Stimulated activated CD8-positive, alpha-beta memory T cell treated with anti-CD3 and anti-CD28 coated beads, Interleukin-4, amount 100 ng/mL, for 1 hour (primary cell): ENCODE measurements at places on chromosomes 5 and 9.

- no peak for DNase-seq
Observed at GRCh38 chr5:54234304-54234933, 76.0 kb downstream of the ARL15 start.

DNA sequence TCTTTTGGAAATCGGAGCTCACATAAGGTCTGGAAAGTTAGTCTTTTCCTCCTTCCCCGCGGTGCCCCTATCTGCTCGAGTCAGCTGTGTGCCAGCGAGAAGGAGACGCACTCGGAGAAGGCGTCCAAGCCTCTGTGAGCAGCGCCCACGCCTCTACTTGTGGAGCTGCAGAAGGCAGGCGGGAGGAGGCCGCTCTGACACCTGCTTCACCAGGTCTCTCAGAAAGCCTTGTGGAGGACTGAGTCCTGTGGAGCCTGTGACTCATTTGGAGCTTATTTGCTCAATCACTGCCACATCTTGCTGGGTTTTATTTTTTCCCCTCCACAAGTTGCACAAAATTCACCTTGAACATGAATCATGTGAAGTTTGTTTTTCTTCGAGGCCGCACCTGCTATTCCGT is 117.5 kb downstream of the IRX2 start:
- DNase-seq: no peak

GRCh38 chr5:96687812-96688453 is 25.8 kb downstream of the CAST start:
- no peak for DNase-seq

DNA sequence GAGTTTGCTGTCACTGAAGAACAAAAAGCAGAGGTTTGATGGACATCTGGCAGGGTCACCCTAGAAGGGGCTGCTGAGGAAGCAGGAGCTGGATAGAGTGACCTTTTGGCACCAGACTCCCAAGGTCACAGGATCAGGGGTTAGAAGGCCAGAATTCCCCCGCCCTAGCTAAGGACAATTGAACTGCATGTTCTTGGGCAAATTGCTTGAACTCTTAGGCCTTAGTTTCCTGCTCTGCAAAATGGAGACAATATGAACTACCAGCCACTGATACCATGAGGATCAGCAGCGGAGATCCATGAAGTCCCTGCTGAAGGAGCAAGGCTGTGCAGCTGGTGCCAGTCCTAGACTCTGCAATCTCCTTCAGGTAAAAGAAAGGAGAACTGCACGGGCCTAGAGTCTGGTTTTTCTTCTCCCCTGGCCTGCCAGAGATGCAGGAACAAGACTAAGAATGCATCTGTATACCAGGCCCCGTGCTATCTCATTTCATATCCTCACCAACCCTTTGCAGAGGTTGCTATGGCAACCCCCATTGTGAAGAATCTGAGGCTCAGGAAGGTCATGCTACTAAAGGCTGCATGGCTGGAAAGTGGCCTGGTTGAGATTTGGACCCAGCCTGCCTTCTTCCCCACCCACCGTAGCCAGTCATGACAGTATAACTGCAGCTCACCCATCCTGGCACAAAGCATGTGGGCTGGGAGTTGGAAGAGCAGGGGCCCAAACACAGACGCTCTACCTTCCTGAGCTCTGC is 33.7 kb downstream of the CAMK2A start:
- no peak for DNase-seq

- DNase-seq: no peak
Observed at GRCh38 chr5:58188262-58188651, 271.6 kb downstream of the PLK2 start.

GRCh38 chr9:99785010-99785590 is 36.6 kb upstream of the NR4A3 start:
- no peak for DNase-seq

GRCh38 chr5:9782826-9783560 is 152.8 kb upstream of the TAS2R1 start:
- DNase-seq: no peak

DNA sequence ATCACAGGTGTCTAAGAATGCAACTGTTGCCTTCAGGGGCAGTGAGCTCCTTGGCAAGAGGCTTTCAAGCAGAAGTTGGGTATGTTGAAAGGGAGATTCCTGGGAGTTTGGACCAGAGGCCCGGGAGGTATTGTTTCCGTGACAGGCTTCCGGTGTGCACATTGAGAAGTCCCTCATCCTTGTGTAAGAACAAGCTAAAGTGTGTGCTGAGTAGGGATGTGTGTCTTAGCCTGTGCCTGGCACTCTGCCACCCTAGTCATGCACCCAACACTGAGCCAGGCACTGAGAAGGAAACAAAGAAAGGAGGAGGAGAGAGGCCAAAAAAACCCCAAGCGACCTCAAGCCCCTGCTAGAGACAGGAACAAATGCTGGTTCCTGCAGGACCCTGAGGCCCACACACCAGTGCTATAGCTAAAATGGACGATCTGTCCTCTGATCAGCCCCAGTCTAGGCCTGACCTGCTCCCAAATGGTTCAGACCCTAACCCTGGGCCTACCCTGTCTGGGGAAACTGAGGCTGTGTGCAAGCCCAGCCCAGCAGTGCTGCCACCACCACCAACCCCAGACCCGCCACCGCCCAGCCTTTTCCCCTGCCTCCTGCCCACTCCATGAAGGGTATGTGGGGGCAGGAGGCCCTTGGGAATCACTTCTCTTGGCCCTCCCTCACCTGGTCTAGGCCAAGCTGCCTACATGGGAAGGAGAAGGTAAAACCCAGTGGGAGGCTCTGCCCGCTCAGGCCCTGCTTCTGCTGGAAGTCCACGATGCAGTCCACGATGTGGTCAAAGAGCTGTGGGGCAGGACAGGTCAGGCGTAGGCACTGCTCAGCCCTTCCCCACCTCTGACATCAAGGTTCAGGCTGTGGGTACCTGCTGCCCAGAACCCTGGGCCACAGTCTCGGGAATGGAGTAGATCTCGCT is 12.6 kb downstream of the HK3 start:
- no peak for DNase-seq

- no peak for DNase-seq
Observed at GRCh38 chr9:3664044-3664443, 138.2 kb upstream of the RFX3 start.

GRCh38 chr9:19927560-19927959 is 138.7 kb upstream of the SLC24A2 start:
- no peak for DNase-seq

- no peak for DNase-seq
Observed at GRCh38 chr5:9194509-9194908, 351.4 kb downstream of the SEMA5A start.

DNA sequence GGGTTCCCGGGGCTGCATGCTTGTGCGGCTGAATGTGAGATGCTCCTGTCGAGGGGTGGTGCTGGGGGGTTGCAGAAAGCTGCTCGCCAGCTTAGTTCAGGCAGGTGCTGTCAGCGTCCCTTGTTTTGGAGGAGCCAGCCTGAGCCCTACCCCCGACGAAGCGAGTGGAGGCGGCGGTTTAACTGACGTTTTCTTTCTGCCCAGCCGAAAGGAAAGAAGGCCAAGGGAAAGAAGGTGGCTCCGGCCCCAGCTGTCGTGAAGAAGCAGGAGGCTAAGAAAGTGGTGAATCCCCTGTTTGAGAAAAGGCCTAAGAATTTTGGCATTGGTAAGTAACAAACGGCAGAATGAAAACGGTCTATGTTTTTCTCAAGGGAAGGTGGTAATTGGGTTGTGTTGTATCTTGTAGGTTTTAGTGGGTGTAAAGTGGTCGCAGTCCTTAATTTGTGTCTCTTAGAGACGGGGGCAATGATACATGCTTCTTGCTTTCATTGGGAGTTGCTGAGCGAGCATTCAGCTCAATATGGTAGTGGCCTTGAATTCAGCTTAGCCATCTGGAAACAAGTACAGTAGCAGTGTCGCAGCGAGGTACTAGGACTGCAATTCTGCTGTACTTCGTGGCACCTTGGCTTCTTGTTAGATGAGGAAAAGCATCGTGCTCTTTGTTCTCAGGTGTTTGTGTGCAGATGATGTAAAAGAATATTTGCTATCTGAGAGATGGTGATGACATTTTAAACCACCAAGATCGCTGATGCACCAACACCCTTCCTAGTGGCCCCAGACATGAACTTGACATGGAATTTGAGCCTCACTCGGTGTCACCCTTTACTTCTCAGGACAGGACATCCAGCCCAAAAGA is 928 bp downstream of the RPL7A start:
- DNase-seq: no peak

GRCh38 chr9:93205045-93205768 is 21.3 kb downstream of the WNK2 start:
- DNase-seq: no peak

DNA sequence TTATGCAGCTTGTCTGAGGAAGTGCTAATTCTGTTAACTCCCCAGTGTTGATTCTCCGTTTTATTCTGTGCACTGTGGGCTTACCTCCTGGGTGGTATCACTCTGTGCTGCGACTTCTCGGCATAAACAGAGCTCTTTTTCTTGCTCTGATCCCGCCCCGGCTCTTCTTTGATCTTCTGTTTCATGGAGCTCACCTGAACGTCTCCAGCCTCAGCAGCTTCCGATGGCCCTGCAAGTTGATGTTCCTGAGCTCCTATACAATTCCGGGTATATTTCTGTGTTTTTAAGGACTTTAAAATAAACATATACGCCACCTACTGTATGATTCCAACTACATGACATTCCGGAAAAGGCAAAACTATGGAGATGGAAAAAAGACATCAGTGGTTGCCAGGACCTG is 110.8 kb downstream of the TENT4A start:
- no peak for DNase-seq

GRCh38 chr5:65247594-65247993 is 234.1 kb downstream of the ADAMTS6 start:
- DNase-seq: no peak

- DNase-seq: no peak
Observed at GRCh38 chr5:12614608-12615007, 710.4 kb upstream of the CTNND2 start.
